Fibroblast of lung (primary cell): ENCODE measurements at places on chromosomes 4 and X. TPM values are rescaled to one million over a fixed set of nuclear protein-coding genes. Genes with fewer than 3 reads are reported as not detected.

DNA sequence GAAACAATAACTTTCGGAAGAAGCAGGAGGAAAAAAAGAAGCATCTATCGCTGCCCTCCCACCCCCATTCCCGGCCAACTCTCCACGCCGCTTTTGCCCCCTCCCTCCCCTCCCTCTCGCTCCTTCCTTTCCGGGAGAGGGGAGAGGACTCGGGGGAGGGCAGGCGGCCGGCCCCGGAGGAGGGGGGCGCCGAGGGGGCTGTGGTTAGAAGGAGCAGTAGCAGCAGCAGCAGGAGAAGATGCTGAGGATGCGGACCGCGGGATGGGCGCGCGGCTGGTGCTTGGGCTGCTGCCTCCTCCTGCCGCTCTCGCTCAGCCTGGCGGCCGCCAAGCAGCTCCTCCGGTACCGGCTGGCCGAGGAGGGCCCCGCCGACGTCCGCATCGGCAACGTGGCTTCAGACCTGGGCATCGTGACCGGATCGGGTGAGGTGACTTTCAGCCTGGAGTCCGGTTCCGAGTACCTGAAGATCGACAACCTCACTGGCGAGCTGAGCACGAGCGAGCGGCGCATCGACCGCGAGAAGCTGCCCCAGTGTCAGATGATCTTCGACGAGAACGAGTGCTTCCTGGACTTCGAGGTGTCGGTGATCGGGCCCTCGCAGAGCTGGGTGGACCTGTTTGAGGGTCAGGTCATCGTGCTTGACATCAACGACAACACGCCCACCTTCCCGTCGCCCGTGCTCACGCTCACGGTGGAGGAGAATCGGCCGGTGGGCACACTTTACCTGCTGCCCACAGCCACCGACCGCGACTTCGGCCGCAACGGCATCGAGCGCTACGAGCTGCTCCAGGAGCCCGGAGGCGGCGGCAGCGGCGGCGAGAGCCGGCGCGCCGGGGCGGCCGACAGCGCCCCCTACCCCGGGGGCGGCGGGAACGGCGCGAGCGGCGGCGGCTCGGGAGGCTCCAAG, 1.3 kb downstream of the PCDH7 start:
- DNase-seq, result peak; percentile 65

GRCh38 chr4:122827258-122827878, 737 bp downstream of the FGF2 start:
- peak; percentile 49 for DNase-seq

DNA sequence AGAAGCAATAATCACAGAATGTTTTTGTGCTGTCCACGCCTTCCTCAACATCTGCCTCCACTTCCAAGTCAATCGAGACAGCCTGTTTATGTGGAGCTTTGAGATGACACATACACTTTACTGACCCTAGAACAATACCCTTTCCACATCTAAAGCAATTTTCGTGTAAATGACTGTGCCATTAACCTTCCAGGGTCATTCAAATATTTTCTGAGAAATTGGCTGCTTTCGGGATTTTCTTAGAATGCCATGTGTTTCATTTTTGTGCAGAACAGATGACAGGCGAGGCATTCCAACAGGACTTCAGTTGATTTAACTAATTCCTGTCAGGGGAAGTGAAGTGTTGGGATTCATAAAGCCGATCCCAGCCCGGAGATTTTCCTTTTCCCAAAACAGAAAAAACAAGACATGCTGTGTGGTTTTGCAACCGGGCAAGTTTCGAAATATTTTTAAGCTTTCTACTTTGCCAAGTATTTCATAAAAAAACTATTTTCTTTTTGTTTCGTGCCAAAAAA, 73.9 kb downstream of the SORBS2 start:
- DNase-seq, result peak; percentile 72

- DNase-seq, result no peak
Measured at GRCh38 chrX:100747703-100748102, 15.8 kb upstream of the SYTL4 start.

DNA sequence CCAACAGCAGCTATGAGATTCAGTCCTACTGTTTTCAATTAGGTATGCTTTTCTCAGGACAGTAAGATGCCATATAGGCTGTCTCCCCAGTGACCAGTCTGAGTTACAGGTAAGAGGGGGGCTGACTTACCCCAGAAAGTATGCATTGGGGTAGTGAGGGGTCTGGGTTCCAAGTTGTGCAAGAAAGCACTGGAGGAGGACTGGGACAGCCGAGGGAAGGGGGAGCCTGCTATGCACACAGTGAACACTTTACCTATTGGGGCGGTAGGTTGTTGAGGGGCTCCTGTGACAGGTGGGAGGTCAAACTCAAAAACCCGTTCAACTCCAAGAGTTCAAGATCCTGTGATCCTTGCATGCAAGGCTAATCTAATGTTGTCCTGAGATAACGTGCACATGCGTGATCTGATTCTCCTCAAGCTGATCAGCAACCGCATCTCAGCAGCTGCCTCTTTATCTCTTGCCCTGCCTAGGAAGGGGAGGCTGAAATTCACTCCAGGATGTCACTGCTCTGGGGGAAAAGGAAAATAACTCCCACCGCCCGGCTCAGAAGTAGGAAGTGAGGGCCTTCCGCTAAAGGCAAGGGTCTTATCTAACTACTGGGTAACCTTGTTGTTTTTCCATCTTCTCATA, 108.8 kb upstream of the KIT start:
- DNase-seq, result no peak

DNA sequence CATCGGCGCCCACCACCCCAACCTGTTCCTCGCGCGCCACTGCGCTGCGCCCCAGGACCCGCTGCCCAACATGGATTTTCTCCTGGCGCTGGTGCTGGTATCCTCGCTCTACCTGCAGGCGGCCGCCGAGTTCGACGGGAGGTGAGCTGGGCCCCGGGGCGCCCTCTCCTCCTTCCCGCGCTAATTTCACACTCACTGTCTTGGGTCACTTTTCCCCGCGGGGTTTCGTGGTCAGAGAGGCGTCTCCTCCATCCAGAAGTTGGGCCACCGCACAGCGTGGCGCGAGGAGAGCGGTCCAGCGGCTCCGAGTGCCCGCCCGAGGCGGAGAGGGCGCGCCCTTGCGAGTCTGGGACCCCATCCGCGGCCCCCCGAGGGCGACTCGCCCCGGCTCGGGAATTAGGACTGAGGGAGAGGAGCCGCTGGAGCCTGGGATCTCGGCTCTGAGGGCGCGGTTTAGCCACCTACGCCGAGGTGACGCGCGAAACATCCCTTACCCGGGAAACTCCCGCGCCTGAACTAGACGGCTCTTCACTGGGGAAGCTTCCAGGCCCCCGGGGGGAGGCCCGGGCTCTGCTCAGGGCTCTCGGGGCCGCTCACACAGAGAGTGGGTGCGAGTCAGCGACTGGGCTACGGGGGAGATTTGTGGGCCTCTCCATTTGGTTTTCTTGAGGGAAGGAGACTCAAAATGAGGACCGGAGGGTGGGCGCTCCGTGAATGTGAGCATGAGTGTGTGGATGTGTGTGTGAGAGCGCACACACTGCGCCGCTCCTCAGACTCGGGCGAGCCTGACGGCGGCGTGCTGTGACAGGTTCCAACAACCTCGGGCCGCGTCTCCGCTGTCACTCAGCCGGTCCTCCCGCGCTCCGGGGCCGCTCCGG, 551 bp downstream of the NPNT start:
- peak; percentile 4 for DNase-seq

DNA sequence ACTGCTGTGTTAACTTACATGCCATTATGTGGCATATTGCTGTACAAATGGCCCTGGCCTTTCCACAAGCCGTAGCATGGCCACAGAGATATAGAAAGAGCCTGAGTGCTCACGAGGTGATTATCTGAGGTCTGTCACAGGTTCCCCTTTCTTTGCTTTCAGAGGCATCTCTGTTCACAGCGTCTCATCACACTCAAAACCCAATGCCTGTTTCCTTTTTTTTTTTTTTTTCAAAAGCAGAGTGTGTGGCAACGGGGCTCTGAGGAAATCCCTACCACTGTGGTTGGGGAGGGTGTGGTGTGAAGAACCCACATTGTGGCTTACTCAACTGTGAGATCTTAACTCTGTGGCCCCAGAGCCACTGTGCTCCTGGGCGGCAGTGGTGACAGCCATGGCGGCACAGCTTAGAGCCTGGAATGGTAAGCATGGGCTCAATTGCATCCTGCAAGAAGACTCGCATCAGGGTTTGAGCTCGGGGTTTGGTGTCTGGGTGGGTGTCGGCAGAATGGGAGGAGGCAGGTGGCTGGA, 30.8 kb downstream of the RTL5 start:
- DNase-seq, result no peak

- DNase-seq, result no peak
Measured at GRCh38 chrX:109925656-109926055, 77.3 kb upstream of the TMEM164 start.

DNA sequence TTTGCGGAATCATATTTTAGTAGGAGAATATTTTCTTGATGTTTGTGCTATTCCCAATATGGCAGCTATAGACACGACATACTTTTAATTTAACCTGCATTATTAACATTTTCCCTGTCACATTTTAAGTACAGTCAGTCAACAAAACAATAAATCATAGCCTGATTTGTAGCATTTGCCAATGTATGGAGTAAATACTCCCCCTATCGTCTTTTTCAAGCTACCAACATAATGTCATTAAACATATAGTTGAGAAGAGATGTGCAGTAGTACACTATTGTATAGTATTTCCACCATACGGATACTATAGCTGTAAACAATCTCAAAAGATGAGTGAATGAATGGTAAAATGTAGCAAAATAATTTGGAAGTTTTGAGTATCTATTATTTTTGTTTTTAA, 303.7 kb upstream of the MAGEB2 start:
- DNase-seq, result no peak

- DNase-seq, result peak; percentile 85
Measured at GRCh38 chrX:10017872-10018271, 50.7 kb downstream of the CLDN34 start.

Gene DRD5
- total RNA-seq, result not detected in 2 replicates

Gene RAB28
- 17.7 and 27.0 TPM in 2 replicates for total RNA-seq

Gene CLCN4
- 2.1 and 4.0 TPM in 2 replicates for total RNA-seq

Gene NWD2
- total RNA-seq, result not detected in 2 replicates
